ENCODE measurements at places on chromosomes 12 and 14.

DNA sequence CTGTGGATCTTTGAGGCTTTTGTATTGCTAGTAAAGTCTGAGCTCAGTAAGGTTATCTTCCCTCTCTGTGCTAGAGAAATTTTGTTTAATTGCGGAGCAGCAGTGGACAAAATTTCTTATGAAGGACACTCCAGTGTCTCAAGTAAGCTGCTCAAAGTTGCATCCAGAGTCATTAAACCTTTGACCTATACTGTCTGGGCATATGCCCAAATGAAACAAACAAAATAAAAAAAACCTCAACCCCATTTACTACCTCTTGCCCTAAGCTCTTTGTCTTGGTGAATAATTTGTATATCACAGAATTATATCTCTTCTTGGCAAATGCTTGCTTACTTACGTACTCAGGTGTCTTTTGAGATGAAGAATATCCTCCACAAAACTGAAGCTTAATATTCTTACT, 465.2 kb downstream of the SOX5 start:
- no peak for DNase-seq

GRCh38 chr12:94309373-94309772, 150.3 kb downstream of the CEP83 start:
- DNase-seq: no peak

- no peak for DNase-seq
Measured at GRCh38 chr14:68449561-68450181, 343.2 kb downstream of the ZFP36L1 start.

GRCh38 chr12:108788076-108788782, 56.9 kb upstream of the CORO1C start:
- DNase-seq: no peak
